ENCODE measurements at places on chromosomes 13 and 19.

DNA sequence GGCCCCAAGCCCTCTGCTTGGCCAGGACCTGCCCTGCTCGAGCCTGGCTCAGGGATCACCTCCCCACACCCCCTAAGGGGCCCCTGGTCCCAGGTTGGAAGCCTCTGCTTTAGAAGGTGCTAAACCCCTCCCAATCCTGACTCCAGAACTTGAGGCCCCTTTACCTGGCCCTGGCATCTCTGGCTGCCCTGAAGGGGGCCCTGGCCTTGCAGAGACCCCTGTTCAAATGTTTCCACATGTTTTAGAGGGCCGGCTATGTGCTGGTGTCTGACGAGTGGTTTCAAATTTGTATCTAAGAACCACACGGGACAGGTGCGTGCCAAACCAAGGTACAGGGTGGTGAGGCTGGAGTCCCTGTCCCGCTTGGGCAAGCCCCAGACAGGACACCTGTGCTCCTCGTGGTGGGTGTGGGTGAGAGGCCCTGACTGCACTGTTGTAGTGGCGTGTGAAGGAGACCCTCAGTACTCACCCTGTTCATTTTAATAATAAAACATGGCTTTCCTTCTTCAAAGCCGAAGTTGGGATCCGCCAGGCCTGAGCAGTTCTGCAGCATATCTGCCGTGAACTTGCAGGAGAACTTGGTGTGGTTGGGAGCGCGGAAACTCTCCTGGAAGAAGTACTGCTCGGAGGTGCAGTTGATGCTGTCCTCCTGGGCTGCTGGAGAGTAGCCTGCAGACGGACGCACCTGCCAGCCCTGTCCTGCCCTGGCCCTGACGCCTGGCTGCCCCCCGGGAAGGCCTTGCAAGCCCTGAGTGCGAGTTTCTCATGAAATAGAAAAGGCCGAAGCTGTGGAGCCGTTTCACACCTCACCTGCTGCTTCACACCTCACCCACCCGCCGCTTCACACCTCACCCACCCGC is 5.4 kb downstream of the ATP4B start:
- no peak for DNase-seq

GRCh38 chr19:31338069-31338776 is 11.0 kb downstream of the TSHZ3 start:
- DNase-seq, result no peak

DNA sequence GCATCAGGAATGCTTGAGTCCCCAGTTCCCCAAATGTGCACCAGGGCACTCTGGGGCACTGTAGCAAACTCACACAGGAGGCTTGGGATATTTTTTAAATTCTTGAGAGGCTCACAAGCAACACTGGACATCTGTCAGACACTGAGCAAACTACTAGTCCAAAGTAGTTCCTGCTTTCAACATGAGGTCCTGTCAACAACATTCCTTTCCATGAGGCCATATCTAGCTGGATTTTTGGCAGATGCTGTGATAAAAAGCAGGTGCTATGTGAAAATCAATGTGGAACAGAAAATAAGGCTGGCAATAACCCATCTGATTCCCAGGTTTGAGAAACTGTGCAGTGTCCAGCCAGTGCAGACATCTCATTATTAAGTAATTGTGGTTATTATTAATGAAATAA is 50.5 kb downstream of the STARD13 start:
- no peak for DNase-seq

DNA sequence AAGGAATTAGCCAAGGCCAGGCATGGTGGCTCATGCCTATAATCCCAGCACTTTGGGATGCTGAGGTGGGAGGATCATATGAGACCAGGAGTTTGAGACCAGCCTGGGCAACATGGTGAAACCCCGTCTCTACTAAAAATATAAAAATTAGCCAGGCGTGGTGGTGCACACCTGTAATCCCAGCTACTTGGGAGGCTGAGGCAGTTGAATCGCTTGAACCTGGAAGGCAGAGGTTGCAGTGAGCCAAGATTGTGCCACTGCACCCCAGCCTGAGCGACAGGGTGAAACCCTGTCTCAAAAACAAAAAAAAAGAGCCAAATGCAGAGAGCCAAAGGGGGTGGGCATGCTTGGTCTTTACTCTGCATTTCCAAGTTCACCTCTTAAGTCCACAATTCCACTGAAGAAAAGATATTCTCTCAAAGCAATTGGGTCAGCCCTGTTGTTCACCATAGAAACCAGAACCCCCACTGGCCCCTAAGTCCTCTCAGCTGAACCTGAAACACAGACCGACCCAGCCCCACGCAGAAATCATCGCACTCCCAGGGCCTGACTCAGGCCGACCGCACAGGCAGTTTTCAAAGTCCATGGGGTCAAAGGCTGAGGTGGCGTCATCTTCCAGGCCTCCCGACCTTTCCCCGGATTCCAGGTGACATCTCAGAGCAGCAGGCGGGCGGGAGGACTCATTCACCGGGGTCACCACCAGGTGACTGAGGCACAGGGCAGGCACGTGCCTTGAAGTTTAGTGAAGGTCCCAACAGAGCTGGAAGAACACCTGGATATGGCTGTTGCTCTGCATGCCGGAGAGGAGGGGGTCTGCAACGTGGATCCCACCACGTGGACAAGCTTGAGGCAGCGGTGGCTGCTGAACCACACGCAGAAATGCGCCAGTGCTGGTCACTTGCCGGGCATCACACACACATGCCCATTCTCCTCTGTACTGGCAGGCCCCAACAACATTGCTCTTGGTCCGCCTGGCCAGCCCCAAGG is 33.1 kb downstream of the SLC25A42 start:
- no peak for DNase-seq

GRCh38 chr13:25844559-25845434 is 207.0 kb downstream of the SHISA2 start:
- no peak for DNase-seq

DNA sequence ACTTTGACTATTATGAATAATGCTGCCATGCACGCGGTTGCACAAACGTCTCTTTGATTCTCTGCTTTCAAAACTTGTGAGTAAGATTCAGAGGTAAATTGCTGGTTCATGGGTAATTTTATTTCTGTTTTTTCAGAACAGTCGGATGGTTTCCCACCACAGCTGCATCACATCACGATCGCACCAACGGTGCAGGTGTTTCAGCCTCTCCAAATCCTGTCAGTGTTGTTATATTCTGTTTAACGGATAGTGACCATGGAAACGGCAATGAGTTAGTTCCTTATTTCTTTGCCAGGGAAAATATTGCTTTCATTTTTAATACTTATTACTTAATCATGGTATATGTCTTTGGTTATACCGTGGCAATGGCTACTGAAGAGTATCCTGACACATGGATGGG is 19.1 kb upstream of the ZNF835 start:
- no peak for DNase-seq

GRCh38 chr13:91909617-91910016 is 511.2 kb downstream of the GPC5 start:
- no peak for DNase-seq

DNA sequence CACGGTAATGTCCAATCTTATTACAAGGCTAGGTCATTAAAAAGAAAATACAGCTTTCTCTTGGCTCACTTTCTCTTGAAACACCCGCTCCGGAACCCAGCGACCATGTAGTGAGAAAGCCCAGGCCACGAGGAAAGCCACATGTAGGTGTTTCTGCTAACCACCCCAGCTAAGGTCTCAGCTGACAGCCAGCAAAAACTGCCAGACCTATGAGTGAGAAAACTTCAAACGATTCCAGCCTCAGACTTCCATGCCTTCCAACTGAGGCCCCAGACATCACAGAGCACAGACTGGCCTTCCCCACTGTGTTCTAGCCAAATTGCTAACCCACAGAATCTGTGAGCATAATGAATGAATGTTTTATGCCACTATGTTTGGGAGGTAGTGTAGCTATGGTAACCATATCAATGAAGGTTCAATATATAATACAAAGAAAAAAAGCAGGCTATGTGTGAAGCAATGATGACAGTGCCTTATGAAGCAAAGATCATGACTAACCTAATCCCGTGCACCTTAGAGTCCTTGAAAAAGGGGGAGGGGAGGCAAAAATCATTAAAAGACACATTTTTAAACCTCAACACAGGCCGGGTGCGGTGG is 11.9 kb upstream of the TPTE2 start:
- no peak for DNase-seq

GRCh38 chr13:50713523-50714248 is 129.8 kb downstream of the DLEU7 start:
- DNase-seq, result no peak

DNA sequence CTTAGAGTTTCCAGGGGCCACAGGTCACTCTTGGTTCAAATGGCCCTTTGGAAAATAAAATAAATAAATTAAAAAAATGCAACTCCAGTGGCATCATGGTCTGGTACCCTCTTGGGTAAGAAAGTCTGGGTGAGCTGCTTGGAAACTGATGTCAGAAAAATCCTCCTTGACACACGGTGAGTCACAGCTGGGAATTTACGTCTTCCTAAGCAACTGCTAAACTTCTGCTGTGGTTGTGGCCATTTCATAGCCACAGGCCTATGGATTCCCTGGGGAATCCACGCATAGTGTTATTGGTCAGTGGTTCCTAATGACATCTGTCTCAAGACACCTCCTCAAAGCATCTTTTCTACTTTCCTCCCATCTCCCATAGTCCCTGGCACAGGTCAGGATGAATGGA is 220.8 kb downstream of the COG6 start:
- DNase-seq, result no peak

DNA sequence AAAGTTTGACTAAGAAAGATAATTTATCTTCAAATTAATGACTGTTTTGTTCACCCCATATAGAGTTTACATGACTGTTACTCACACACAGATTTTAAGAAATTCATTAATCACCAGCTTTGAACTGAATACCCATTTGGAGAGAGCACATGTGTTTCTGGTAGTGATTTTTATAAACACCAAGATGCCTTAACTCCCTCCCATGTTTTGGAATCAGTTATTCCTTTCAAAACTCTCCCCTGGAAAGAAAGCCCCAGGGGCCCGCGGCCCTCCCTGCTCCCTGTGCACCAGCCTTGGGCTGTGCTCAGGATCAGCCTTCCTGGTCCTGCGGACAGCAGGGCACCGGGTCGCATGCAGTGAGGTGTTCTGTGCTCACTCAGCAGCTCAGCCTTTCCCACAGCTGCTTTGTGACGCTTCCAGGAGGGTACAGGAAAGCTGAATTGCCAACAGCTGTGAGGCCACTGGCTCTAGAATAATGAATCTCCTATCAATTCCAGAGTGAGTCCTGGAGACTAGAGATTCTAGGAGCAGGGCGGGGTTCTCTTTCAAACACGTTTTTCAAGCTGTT is 483.2 kb downstream of the EFNB2 start:
- no peak for DNase-seq

DNA sequence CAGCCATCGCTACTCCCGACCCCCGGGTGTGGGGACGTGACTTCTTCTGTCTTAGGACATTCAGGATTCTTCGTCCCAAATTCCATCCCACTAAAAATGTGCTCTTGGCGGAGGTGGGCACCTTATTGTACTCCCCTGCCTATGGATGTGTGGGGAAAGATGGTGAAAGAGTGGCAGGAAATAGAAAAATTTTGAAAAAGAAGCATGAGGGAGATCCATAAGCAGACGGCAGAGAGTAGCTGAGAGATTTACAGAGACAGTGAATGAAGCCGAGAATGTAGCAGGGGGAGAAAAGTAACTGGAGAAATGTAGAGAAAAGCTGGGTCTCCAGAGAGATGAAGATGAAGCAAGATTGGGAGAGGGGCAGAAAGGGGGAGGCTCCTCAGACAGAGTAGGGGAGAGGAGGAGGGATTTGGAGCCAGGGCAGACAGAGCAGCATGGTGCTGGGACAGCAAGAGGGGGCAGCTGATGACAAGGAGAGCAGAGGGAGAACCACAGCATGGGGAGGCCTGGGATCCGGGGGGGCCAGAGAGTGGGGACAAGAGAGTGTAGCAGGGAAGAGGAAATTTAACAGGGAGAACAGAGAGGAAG is 843 bp downstream of the ZNF610 start:
- DNase-seq, result no peak

DNA sequence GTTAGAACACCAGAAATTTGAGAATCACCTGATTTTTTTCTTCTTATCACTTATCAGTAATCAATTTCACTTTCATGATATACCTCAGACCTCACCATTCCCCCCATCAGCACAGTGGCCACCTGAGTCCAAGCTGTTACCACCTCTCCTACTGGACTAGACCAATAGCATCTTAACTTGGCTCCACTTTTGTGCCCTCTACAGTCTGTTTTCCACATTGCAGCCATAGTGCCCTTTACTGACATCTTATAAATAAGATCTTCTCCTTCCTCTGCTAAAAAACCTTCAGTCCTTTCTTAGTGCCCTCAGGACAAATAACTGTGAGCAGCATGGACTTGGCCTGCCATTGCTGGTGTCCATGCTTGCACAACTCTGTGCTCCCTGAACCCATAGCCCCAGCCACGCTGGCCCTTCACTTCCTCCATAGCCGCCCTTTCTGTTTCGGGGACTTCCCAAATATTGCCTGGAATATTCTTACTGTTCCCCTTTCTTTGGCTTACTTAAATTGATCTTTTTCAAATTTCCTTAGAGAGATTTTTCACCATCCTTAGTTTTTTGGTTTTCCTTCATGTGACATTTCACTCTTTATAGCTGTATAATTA is 380.8 kb downstream of the LMO7 start:
- DNase-seq, result peak; percentile 24

- peak; percentile 20 for DNase-seq
Observed at GRCh38 chr19:10699650-10700335, 1.4 kb upstream of the QTRT1 start.

DNA sequence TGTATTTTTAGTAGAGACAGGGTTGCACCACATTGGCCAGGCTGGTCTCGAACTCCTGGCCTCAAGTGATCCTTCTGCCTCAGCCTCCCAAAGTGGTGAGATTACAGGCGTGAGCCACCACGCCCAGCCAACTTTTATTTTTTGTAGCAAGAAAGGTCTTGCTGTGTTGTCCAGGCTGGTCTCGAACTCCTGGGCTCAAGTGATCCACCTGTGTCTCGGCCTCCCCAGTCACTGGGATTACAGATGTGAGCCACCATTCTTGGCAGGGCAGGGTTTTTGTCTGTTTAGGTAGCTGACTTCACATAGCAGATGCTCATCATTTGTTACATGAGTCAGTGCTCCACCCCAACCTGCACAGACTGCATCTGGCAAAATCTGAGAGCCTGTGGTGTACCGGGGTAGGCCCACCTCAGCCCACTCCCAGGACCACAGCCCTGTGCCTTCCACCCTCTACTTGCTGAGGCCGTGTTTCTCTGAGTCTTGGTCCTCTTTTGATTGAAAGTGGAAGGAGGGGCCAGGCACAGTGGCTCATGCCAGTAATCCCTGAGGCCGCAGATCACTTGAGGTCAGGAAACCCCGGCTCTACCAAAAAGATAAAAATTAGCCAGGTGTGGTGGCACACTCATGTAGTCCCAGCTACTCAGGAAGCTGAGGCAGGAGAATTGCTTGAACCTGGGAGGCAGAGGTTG is 4.2 kb upstream of the TNPO2 start:
- no peak for DNase-seq

DNA sequence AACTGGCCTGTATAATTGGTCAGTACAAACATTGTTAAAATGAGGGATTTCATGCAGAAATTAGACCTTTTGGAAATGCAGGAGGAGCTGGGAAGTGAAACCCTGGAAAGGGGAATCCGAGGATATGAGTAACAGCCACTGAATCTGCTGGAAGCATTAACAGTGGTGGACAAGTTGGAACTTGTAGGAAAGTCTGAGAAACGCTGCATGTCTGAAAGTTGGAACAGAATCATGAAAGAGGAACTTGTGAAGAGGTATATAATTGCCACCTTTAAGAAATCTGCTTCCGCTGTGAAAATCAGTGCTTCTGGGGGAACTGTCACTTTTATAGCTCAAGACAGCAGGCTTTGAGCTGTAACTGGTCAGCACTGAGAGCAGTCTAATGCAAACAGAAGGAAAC is 716.5 kb upstream of the PRR20A start:
- no peak for DNase-seq

- DNase-seq, result no peak
Observed at GRCh38 chr13:36313047-36313969, 15.7 kb upstream of the CCDC169 start.

- no peak for DNase-seq
Observed at GRCh38 chr13:41018602-41018948, 541 bp downstream of the ELF1 start.

Data from NCI-H526 treated with DMSO at 0.1 percent for 48 hours (cell line).